Fibroblast of lung (primary cell): ENCODE measurements at places on chromosomes 3 and 15. TPM values are rescaled to one million over a fixed set of nuclear protein-coding genes. Genes with fewer than 3 reads are reported as not detected.

GRCh38 chr3:11558002-11558401 lies 85.7 kb downstream of the VGLL4 start:
- peaks cover 24% of the 10 kb centered on the region for H3K36me3 ChIP-seq
- no peaks in the 10 kb centered on the region for H3K27me3 ChIP-seq
- DNase-seq = peak; percentile 92
- H3K4me3 ChIP-seq = no peak overlapping the region
- H3K4me1 ChIP-seq = peaks cover 23% of the 10 kb centered on the region

The SEC22A gene
- total RNA-seq = 39.3 and 45.4 TPM in 2 replicates

The LRRC49 gene
- 20.5 and 31.5 TPM in 2 replicates for total RNA-seq

DNA sequence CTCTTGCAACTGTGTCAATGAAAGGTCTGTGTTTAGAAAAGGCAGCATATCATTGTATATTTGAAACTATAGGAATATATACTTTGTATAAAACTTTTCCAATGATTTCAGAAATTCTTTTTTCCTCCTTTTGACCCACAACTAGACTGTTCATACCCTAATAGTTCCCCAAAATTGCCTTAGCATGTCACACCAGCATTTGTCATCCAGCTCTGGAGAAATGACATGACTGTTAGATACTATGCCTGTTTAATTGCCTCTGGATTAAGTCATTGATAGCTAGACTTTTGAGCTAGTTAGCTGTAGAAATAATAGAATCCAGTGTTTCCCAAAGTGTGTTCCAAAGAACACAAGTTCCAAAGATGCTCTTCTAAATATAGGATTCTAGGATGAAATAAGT lies 32.4 kb downstream of the B3GALNT1 start:
- no peaks in the 10 kb centered on the region for H3K36me3 ChIP-seq
- no peaks in the 10 kb centered on the region for H3K27me3 ChIP-seq
- no peak for DNase-seq
- no peaks in the 10 kb centered on the region for H3K4me1 ChIP-seq
- no peak overlapping the region for H3K4me3 ChIP-seq

GRCh38 chr15:89363770-89364169 lies 29.1 kb upstream of the POLG start:
- no peak overlapping the region for H3K4me3 ChIP-seq
- H3K4me1 ChIP-seq = no peaks in the 10 kb centered on the region
- peaks cover 87% of the 10 kb centered on the region for H3K27me3 ChIP-seq

GRCh38 chr15:74642348-74642733 lies 26.7 kb downstream of the CLK3 start:
- H3K4me1 ChIP-seq = no peaks in the 10 kb centered on the region
- H3K36me3 ChIP-seq = no peaks in the 10 kb centered on the region
- no peak for DNase-seq
- H3K4me3 ChIP-seq = no peak overlapping the region
- H3K27me3 ChIP-seq = no peaks in the 10 kb centered on the region
- H3K27ac ChIP-seq = no peak overlapping the region

The THRB gene
- 3.9 and 7.4 TPM in 2 replicates for total RNA-seq

The PLA1A gene
- total RNA-seq = under 0.01 and 0.26 TPM in 2 replicates

- peak overlapping the region; percentile 82 for H3K27ac ChIP-seq
- H3K36me3 ChIP-seq = no peaks in the 10 kb centered on the region
- DNase-seq = peak; percentile 65
- no peaks in the 10 kb centered on the region for H3K27me3 ChIP-seq
Observed at GRCh38 chr15:101121511-101122090, 130.2 kb downstream of the CHSY1 start.

- no peaks in the 10 kb centered on the region for H3K36me3 ChIP-seq
- DNase-seq = no peak
- no peaks in the 10 kb centered on the region for H3K4me1 ChIP-seq
- no peaks in the 10 kb centered on the region for H3K27me3 ChIP-seq
- H3K4me3 ChIP-seq = no peak overlapping the region
Observed at GRCh38 chr3:111750278-111750884, 108.7 kb upstream of the PHLDB2 start.

The PRR20G gene
- not detected in 2 replicates for total RNA-seq

DNA sequence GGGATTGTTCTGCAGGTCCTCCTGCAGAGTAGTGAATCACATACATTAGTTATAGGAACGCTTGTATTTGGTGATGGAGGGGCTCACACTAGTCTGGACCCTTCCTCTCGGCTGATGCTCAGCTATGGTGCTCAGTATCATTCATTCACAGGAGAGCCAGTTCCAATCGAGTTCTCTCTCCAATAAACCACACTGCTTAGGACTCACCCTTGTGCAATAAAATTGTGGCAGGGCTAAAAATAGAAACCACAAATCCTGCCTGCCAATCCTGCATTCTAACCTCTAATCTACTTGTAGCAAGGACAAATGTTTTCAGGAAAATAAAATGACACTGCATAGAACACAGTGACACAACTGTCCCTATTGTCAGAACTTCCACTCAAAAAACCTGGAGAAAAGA lies 138.4 kb upstream of the TBL1XR1 start:
- H3K27ac ChIP-seq = no peak overlapping the region
- H3K4me1 ChIP-seq = peaks cover 3% of the 10 kb centered on the region
- H3K27me3 ChIP-seq = no peaks in the 10 kb centered on the region
- H3K36me3 ChIP-seq = no peaks in the 10 kb centered on the region

The FAM107A gene
- total RNA-seq = under 0.01 TPM in 2 replicates

The INAFM2 gene
- 8.9 and 9.2 TPM in 2 replicates for total RNA-seq

The P2RY1 gene
- total RNA-seq = 3.6 and 7.6 TPM in 2 replicates

DNA sequence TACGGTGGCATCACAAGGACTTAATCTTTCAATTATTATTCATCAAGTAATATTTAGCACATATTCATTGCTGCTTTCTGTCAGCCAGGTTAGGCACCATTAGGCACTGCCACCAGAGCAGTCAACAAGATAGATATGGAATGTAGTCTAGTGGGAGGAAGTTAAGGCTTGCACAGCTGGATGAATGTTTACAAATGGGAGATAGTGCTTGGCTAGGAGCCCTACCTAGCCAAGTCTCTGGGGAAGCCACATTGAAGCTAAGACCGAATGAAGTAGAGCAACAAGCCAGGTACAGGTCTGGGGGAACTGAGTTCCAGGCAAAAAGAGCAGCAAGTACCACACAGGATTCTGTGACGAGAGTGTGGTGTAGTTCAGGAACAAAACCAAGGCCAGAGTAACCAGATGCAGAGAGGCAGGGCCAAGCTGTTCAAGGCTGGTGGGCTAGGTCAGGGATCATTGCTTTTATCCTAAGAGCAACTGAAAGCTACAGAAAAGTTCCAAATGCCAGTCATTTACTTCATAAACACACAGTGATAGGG lies 33.4 kb upstream of the SCAANT1 start:
- no peak overlapping the region for H3K27ac ChIP-seq
- H3K4me3 ChIP-seq = no peak overlapping the region
- H3K36me3 ChIP-seq = no peaks in the 10 kb centered on the region
- DNase-seq = peak; percentile 35

The PPP1R14D gene
- not detected in 2 replicates for total RNA-seq

DNA sequence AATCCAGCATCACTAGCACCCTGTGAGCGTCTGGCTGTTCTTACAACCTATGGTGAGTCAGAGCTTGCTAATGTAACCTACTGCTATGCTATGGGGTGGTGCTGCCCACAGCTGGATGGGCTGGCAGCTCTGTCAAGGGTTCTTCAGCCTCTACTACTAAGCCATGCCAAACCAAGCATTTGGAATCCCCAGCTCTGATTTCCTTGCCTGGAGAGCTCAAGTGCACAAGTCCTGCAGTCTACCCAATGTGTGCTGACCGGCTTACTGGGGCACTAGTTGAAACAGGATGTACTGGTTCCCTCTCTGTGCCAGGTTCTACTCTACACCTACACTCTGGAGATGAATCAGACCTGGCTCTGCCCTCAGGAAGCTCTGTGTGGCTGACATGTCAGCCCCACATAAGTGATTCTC lies 4.2 kb downstream of the TEX264 start:
- H3K27me3 ChIP-seq = no peaks in the 10 kb centered on the region
- H3K4me3 ChIP-seq = no peak overlapping the region
- DNase-seq = peak; percentile 68
- H3K36me3 ChIP-seq = peaks cover 2% of the 10 kb centered on the region
- H3K4me1 ChIP-seq = peaks cover 11% of the 10 kb centered on the region

The GCSAM gene
- not detected in 2 replicates for total RNA-seq

GRCh38 chr3:129313415-129313664 lies 34.7 kb downstream of the HMCES start:
- no peaks in the 10 kb centered on the region for H3K36me3 ChIP-seq
- no peak overlapping the region for H3K27ac ChIP-seq
- H3K27me3 ChIP-seq = no peaks in the 10 kb centered on the region
- H3K4me1 ChIP-seq = peaks cover 3% of the 10 kb centered on the region
- H3K4me3 ChIP-seq = no peak overlapping the region

- H3K36me3 ChIP-seq = no peaks in the 10 kb centered on the region
- no peaks in the 10 kb centered on the region for H3K4me1 ChIP-seq
- no peak overlapping the region for H3K27ac ChIP-seq
- DNase-seq = no peak
Observed at GRCh38 chr15:42088801-42089640, 5.3 kb downstream of the PLA2G4D start.

GRCh38 chr15:63473999-63474809 lies 30.2 kb upstream of the USP3 start:
- DNase-seq = peak; percentile 81
- H3K27me3 ChIP-seq = no peaks in the 10 kb centered on the region
- no peak overlapping the region for H3K4me3 ChIP-seq
- H3K4me1 ChIP-seq = peaks cover 30% of the 10 kb centered on the region

GRCh38 chr3:71229905-71230657 lies 353.4 kb downstream of the FOXP1 start:
- H3K27me3 ChIP-seq = no peaks in the 10 kb centered on the region
- H3K36me3 ChIP-seq = no peaks in the 10 kb centered on the region
- peaks cover 13% of the 10 kb centered on the region for H3K4me1 ChIP-seq
- H3K4me3 ChIP-seq = no peak overlapping the region
- no peak overlapping the region for H3K27ac ChIP-seq
- DNase-seq = no peak

The STRC gene
- total RNA-seq = under 0.01 and 0.17 TPM in 2 replicates

- no peak for DNase-seq
- peaks cover 11% of the 10 kb centered on the region for H3K27me3 ChIP-seq
- no peaks in the 10 kb centered on the region for H3K4me1 ChIP-seq
- no peak overlapping the region for H3K27ac ChIP-seq
- H3K36me3 ChIP-seq = no peaks in the 10 kb centered on the region
Observed at GRCh38 chr15:84898761-84899160, 14.3 kb downstream of the SLC28A1 start.

- H3K27me3 ChIP-seq = no peaks in the 10 kb centered on the region
- no peak for DNase-seq
- H3K4me3 ChIP-seq = no peak overlapping the region
- H3K27ac ChIP-seq = no peak overlapping the region
Observed at GRCh38 chr15:29704950-29705597, 117.2 kb downstream of the TJP1 start.

GRCh38 chr3:4809922-4810321 lies 169.3 kb upstream of the BHLHE40 start:
- H3K4me1 ChIP-seq = no peaks in the 10 kb centered on the region
- no peak for DNase-seq
- H3K27ac ChIP-seq = no peak overlapping the region

- no peak for DNase-seq
- no peak overlapping the region for H3K4me3 ChIP-seq
- no peaks in the 10 kb centered on the region for H3K27me3 ChIP-seq
- no peak overlapping the region for H3K27ac ChIP-seq
Observed at GRCh38 chr3:190746531-190746930, 116.0 kb downstream of the GMNC start.

The TEX55 gene
- not detected in 2 replicates for total RNA-seq

The PBRM1 gene
- 97.3 and 112 TPM in 2 replicates for total RNA-seq

The GATA2 gene
- total RNA-seq = 0.51 and 0.83 TPM in 2 replicates

- no peaks in the 10 kb centered on the region for H3K36me3 ChIP-seq
- DNase-seq = peak; percentile 76
- no peaks in the 10 kb centered on the region for H3K4me1 ChIP-seq
- no peak overlapping the region for H3K4me3 ChIP-seq
- H3K27me3 ChIP-seq = no peaks in the 10 kb centered on the region
- H3K27ac ChIP-seq = no peak overlapping the region
Observed at GRCh38 chr15:60993008-60993407, 236.1 kb downstream of the RORA start.

DNA sequence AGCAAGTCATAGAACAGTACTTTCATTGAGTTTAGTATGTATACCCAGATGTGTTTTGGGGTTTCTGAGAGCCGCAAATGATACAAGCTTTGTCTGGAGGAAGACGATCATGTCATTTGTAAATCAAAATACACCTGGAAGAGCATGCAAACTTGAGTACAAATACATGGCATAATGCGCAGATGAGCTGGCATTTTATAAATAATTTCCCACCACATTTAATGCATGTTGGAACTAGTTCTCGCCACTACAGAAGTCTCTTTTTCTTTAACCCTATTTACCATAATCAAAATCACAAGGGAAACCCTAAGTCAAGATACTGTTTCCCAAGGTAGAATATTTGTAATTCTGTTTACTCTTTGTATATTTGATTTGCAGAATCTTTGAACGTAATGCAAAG lies 318.6 kb downstream of the EPHA3 start:
- H3K4me3 ChIP-seq = no peak overlapping the region
- H3K36me3 ChIP-seq = no peaks in the 10 kb centered on the region
- no peak overlapping the region for H3K27ac ChIP-seq
- DNase-seq = no peak
- no peaks in the 10 kb centered on the region for H3K27me3 ChIP-seq
- no peaks in the 10 kb centered on the region for H3K4me1 ChIP-seq

GRCh38 chr3:41711651-41712050 lies 250.3 kb downstream of the ULK4 start:
- DNase-seq = peak; percentile 21
- no peaks in the 10 kb centered on the region for H3K27me3 ChIP-seq
- H3K4me1 ChIP-seq = peaks cover 2% of the 10 kb centered on the region
- no peaks in the 10 kb centered on the region for H3K36me3 ChIP-seq

The ATP13A5 gene
- not detected in 2 replicates for total RNA-seq

The CSPG5 gene
- total RNA-seq = under 0.01 and 0.17 TPM in 2 replicates

The GRAMD2A gene
- 0.77 and 0.83 TPM in 2 replicates for total RNA-seq

The DISP2 gene
- total RNA-seq = under 0.01 and 0.26 TPM in 2 replicates

DNA sequence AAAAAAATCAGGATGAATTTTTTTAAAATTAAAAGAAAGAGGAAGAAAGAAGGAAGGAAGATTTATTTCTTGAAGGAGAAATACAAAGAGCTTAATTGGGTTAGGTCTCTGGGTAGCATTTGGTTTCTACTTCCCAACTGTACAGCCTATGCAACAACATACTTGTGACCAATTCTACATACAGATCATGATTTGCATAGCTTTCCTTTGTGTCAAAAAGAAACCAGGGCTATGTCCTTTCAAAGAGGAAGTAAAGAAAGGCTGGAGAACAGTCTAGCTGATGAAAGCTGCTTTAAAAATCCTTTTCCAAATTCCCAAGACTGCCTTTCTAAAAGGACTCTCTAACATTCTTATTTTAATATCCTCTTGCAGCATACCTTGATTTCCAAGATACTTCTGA lies 6.1 kb upstream of the HGD start:
- DNase-seq = peak; percentile 80
- H3K27ac ChIP-seq = no peak overlapping the region
- H3K27me3 ChIP-seq = no peaks in the 10 kb centered on the region
- no peaks in the 10 kb centered on the region for H3K4me1 ChIP-seq
- H3K4me3 ChIP-seq = no peak overlapping the region
- H3K36me3 ChIP-seq = no peaks in the 10 kb centered on the region

- no peaks in the 10 kb centered on the region for H3K4me1 ChIP-seq
- H3K27me3 ChIP-seq = no peaks in the 10 kb centered on the region
- H3K36me3 ChIP-seq = no peaks in the 10 kb centered on the region
- no peak overlapping the region for H3K27ac ChIP-seq
- H3K4me3 ChIP-seq = no peak overlapping the region
Observed at GRCh38 chr15:81924729-81925128, 121.1 kb downstream of the MEX3B start.
